ENCODE measurements at places on chromosomes 1 and 21. TPM values are rescaled to one million over a fixed set of nuclear protein-coding genes. Genes with fewer than 3 reads are reported as not detected.
A peak's percentile ranks its signal among the peaks of the same experiment; 100 is the strongest.

Gene CD1B
- total RNA-seq: not detected

Gene TIE1
- 0.75 TPM for total RNA-seq

- no peak overlapping the region for H3K4me3 ChIP-seq
- peaks cover 10% of the 10 kb centered on the region for H3K4me1 ChIP-seq
- no peaks in the 10 kb centered on the region for H3K27me3 ChIP-seq
- peaks cover 7% of the 10 kb centered on the region for H3K36me3 ChIP-seq
Measured at GRCh38 chr21:45123440-45123839, 49.1 kb downstream of the ADARB1 start.

Gene L1TD1
- total RNA-seq: not detected

Gene NBPF4
- total RNA-seq: 0.20 TPM

DNA sequence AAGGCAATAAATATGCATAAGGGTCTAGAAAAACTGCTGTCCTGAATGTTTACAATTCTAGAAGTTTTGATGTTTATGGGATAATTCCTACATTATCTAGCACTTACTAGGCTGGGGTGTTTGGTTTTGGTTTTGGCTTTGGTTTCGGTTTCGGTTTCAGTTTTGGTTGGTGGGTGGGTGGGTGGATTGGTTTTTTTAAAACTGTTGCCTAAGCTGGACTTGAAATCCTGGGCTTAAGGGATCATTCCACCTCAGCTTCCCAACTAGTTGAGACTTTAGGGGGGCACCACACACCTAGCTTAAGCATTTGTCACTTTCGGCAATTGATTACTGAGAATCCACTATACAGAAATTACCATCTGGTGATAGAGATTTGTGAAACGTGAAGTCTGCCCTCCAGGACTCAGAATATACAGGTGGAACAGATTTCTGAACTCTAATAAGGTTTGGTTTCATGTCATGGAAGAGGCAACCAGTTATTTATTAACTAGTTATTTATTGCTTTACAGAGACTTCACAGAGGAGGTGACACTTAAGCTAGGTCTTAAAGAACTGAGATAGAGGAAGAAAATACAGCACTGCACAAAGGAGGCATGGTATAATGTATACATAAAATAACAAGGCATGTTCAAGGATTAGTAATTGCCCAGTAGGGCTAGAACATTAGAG lies 69.6 kb downstream of the PIK3R3 start:
- no peak for DNase-seq
- H3K27ac ChIP-seq: peak overlapping the region; percentile 68
- peaks cover 16% of the 10 kb centered on the region for H3K36me3 ChIP-seq
- no peaks in the 10 kb centered on the region for H3K27me3 ChIP-seq
- peak overlapping the region; percentile 37 for H3K4me3 ChIP-seq
- peaks cover 19% of the 10 kb centered on the region for H3K4me1 ChIP-seq

DNA sequence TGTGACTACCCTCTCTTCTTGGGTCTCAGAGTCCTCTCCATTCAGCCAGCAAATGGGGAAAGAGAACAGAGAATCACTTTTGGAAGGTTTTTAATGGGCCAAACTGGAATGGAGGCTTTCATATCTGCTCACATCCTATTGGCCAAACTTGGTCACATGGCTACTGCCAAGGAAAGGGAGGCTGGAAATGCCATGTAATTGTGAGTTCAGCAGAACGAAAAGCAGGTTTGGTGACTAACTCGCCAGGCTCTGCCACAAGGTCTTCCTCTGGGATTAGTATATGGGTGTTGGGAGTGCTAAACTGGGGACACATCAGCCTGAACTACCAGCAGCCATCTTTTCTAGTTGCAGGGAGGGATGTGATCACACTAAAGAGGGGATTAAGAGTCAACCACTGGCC lies 19.2 kb downstream of the RD3 start:
- no peak for DNase-seq
- peaks cover 25% of the 10 kb centered on the region for H3K27me3 ChIP-seq
- H3K4me3 ChIP-seq: no peak overlapping the region
- no peaks in the 10 kb centered on the region for H3K36me3 ChIP-seq

GRCh38 chr1:121483234-121483633 lies 298.5 kb downstream of the SRGAP2C start:
- no peak for DNase-seq
- no peaks in the 10 kb centered on the region for H3K27me3 ChIP-seq
- peak overlapping the region; percentile 24 for H3K27ac ChIP-seq
- H3K4me3 ChIP-seq: no peak overlapping the region
- H3K36me3 ChIP-seq: peaks cover 35% of the 10 kb centered on the region

Gene VCAM1
- 0.53 TPM for total RNA-seq

DNA sequence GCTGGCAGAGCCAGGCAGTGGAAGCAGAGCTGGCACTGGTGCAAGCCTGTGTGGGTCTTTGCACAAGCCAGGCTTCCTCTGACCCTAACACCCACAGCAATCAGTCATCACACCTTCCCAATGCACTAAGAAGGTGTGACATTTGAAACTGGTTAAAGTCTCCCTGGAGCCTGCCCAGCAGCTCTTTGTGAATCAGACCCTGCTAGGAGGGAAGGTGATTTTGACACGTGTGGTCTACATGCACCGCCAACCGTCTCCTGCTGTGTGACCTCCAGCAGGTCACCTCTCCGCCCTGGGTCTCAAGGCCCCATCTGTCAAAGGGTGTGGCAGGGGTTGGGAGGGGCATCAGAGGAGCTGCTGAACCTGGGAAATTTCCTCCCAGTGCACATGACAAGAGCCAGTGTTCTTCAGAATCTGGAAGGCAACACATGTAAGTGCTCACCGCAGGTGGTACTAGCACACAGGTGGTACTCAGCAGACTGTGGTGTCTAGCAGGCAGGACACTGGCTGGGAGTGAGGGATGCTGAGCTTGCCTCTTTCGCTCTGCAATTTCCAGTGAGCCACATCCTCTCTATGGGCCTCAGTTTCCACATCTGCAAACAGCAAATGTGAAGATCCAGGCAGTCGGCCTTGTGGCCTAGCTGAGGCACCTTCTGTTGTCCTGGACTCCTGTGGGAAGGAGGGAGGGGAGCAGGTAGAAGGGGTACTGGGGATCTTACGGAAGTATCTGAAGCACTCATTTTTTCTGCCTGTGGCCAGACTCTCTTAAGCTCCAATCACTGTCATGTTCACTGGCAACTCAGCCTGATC lies 123.2 kb downstream of the DMRTB1 start:
- DNase-seq: peak; percentile 23
- H3K4me1 ChIP-seq: peaks cover 13% of the 10 kb centered on the region
- H3K27me3 ChIP-seq: peaks cover 11% of the 10 kb centered on the region

DNA sequence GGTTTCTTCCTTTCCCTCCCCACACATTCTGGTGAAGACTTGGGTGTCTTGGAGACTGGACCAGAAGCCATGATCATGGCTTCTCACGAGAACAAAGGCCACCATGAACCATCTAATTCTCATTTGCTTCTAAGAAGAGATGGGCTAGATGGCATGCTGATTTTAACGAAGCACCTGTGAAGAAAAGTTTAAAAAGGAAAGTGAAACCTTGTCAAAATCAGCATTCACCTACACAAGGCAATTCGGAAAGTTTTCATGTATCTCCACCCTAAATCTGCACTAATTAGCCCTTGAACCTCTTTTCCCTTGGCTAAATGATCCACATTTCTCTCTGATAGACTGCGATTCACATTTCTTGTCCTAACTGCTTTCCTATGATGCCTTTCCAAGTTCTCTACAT lies 114.3 kb upstream of the RAVER2 start:
- H3K36me3 ChIP-seq: peaks cover 5% of the 10 kb centered on the region
- no peak for DNase-seq
- peaks cover 13% of the 10 kb centered on the region for H3K4me1 ChIP-seq
- H3K27me3 ChIP-seq: no peaks in the 10 kb centered on the region
- H3K27ac ChIP-seq: peak overlapping the region; percentile 65

GRCh38 chr1:229862017-229862774 lies 204.8 kb upstream of the GALNT2 start:
- no peaks in the 10 kb centered on the region for H3K36me3 ChIP-seq
- H3K27me3 ChIP-seq: no peaks in the 10 kb centered on the region
- DNase-seq: no peak
- H3K4me1 ChIP-seq: peaks cover 3% of the 10 kb centered on the region
- H3K27ac ChIP-seq: no peak overlapping the region
- H3K4me3 ChIP-seq: no peak overlapping the region

GRCh38 chr1:207140536-207140935 lies 36.5 kb downstream of the C4BPA start:
- H3K4me3 ChIP-seq: no peak overlapping the region
- H3K4me1 ChIP-seq: no peaks in the 10 kb centered on the region
- H3K27ac ChIP-seq: no peak overlapping the region
- no peak for DNase-seq
- H3K36me3 ChIP-seq: peaks cover 2% of the 10 kb centered on the region
